NCI-H1436 treated with DMSO at 0.1 percent for 48 hours (cell line): ENCODE measurements at places on chromosomes 5 and 9.

GRCh38 chr5:55904152-55904551 lies 53.0 kb downstream of the IL31RA start:
- DNase-seq, result no peak

DNA sequence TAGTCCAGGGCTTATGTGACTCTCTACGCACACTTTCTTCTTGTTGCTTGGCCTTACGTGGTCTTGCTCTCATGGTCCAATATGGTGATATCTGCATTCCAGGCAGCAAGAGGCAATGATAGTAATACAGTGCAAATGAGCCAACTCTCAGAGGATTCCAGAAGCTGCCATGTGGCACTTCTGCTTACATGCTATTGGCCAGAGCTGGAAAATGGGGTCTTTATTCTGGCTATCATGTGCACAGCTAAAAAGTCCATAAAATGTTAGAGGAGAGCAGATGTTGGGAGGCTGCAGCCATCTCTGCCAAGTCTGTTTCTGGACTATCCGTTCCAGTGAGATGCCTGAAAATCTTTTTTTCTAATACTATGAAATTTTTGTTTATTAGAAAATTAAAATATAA lies 2.9 kb upstream of the SEPTIN8 start:
- no peak for DNase-seq

- no peak for DNase-seq
These were observed 151.0 kb downstream of the KIAA0825 start for GRCh38 chr5:94467346-94467953.

DNA sequence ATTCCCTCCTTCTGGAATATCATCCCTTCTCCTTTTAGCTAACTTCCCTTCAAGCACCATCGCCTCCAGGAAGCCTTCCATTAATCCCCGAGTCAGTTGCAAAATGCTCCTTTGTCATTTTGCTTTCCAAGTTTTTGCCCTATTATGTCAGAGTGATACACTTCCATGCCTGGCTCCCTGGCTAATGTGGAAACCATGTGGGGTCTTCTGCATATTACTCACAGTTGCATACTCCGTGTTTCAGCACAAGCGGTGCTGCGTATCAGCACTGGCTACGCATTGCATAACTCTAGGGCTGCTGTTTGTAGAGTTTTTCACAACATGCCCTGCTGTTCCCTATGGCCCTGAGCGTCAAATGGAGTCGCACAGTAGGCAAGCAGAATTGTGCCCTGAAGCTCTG lies 1.9 kb downstream of the TEX53 start:
- no peak for DNase-seq

DNA sequence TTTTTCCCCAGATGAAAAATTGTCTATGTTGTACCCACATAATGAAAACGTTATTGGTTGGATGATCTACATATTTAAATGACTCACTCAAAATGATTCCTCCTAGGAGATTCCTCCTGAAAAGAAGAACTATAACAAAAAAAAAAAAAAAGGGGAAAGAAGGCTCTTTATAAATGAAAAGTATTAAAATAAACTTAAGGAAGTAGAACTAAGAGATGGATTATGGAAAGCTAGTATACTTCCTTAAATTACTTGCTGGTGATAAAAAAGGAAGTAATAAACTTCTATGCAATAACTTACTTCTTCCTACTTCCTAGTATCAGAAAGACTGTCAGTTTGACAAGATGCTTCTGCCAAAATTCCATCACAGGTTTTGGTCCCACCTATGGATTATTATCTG lies 1087.7 kb downstream of the CDH12 start:
- DNase-seq, result no peak

- DNase-seq, result no peak
These were observed 58.1 kb upstream of the PANK3 start for GRCh38 chr5:168637281-168637680.

GRCh38 chr9:134759913-134760312 lies 118.3 kb downstream of the COL5A1 start:
- no peak for DNase-seq

DNA sequence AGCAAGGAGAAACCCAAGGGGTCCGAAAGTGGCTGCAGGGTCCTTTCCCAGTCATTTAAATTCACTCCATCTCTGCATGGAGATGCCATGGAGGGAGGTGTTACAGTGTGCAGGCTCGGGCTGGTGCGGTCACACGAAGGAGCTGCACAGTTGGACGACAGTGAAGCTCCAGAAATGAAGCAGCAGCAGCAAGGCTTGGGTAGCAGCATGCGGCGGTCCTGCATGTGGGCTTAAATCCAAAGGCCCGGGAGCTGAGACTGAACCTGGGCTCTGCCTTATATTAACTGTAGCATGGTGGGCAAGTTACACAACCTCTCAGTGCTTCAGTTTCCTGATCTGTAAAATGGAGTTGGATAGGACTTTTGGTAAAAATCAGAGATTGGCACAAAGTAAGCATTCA lies 51.4 kb downstream of the APBA1 start:
- no peak for DNase-seq

GRCh38 chr5:172417983-172418630 lies 36.2 kb downstream of the SH3PXD2B start:
- DNase-seq, result no peak
